ENCODE measurements at places on chromosomes 1 and 21. TPM values are rescaled to one million over a fixed set of nuclear protein-coding genes. Genes with fewer than 3 reads are reported as not detected.

AVPR1B gene
- not detected for total RNA-seq

TCHH gene
- 0.18 TPM for total RNA-seq

MCOLN2 gene
- total RNA-seq: 40.1 TPM

LENEP gene
- total RNA-seq: not detected

S100A8 gene
- total RNA-seq: 257 TPM

LCE2C gene
- total RNA-seq: not detected

TRPM2 gene
- total RNA-seq: 11.7 TPM

PEAR1 gene
- 4.7 TPM for total RNA-seq

CD2 gene
- 0.18 TPM for total RNA-seq

C8A gene
- 0.07 TPM for total RNA-seq

RSPH1 gene
- total RNA-seq: not detected

HMCN1 gene
- 2.9 TPM for total RNA-seq

MARK1 gene
- total RNA-seq: 3.9 TPM

GUCA2B gene
- not detected for total RNA-seq

CFHR3 gene
- total RNA-seq: not detected

RASSF5 gene
- total RNA-seq: 39.5 TPM

NMNAT2 gene
- total RNA-seq: 4.0 TPM

NHLH1 gene
- total RNA-seq: not detected

LCE2B gene
- total RNA-seq: not detected

TRAF3IP3 gene
- 2.7 TPM for total RNA-seq

CDA gene
- 3.2 TPM for total RNA-seq

KCNE2 gene
- 0.22 TPM for total RNA-seq

LCE3D gene
- not detected for total RNA-seq

SERTAD4 gene
- total RNA-seq: 0.57 TPM

NBPF9 gene
- total RNA-seq: 10.9 TPM

HSPG2 gene
- 558 TPM for total RNA-seq

OR2L2 gene
- total RNA-seq: not detected

CD5L gene
- 0.32 TPM for total RNA-seq

ALX3 gene
- total RNA-seq: not detected

SPATA46 gene
- not detected for total RNA-seq

CCDC27 gene
- total RNA-seq: not detected

FMN2 gene
- 0.69 TPM for total RNA-seq

CDK18 gene
- 3.2 TPM for total RNA-seq

SLAMF1 gene
- 1.6 TPM for total RNA-seq

IVL gene
- total RNA-seq: not detected

CRP gene
- total RNA-seq: not detected

SFN gene
- 0.23 TPM for total RNA-seq

TSACC gene
- 0.76 TPM for total RNA-seq

DENND1B gene
- total RNA-seq: 7.2 TPM

GPR52 gene
- total RNA-seq: not detected

C1QTNF12 gene
- total RNA-seq: 2.6 TPM

NEXN gene
- total RNA-seq: 16.0 TPM

MRPS14 gene
- total RNA-seq: 53.1 TPM

IQCC gene
- total RNA-seq: 2.8 TPM

KRTAP19-1 gene
- total RNA-seq: not detected

RNF186 gene
- total RNA-seq: not detected

KCNA2 gene
- total RNA-seq: 0.23 TPM

TAS1R3 gene
- 0.52 TPM for total RNA-seq

ARHGEF16 gene
- total RNA-seq: 0.25 TPM

LINGO4 gene
- total RNA-seq: not detected

CACNA1S gene
- total RNA-seq: not detected

CIART gene
- 7.0 TPM for total RNA-seq

PDC gene
- total RNA-seq: not detected

PGBD2 gene
- 2.5 TPM for total RNA-seq
